T follicular helper cell (primary cell): ENCODE measurements at places on chromosomes 4 and X.
A peak's percentile ranks its signal among the peaks of the same experiment; 100 is the strongest.

DNA sequence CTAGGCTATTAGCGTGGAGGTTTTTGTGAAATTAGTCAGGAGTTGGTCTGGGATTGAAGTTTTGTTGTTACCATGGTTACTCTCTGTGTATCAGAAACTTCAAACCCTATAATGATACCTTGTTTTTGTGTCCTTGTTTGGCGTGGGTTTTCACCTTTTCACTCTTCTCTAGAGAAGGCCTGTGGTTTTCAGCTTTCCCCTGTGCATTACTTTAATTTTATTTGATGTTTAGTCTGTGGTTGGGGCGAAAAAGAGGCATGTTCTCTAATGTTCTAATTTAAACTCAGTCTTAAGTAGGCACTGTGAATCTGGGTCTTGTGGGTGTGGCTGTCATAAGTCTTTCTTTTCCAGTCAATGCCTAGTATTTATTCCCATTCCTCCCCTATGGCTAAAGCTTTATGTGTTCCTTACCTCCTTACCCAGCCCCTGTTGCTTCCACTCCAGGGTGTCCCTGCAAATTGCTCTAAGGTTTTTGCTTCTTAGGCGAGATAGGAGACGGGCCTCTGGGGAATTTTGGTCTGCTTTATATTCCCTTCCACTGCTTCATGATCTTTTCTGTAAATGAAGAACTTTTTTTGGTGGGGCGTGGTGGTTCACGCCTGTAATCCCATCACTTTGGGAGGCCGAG lies 326.3 kb upstream of the ZCCHC13 start:
- DNase-seq: peak; percentile 14

GRCh38 chrX:150574559-150575418 lies 6.4 kb downstream of the MTM1 start:
- DNase-seq: no peak

DNA sequence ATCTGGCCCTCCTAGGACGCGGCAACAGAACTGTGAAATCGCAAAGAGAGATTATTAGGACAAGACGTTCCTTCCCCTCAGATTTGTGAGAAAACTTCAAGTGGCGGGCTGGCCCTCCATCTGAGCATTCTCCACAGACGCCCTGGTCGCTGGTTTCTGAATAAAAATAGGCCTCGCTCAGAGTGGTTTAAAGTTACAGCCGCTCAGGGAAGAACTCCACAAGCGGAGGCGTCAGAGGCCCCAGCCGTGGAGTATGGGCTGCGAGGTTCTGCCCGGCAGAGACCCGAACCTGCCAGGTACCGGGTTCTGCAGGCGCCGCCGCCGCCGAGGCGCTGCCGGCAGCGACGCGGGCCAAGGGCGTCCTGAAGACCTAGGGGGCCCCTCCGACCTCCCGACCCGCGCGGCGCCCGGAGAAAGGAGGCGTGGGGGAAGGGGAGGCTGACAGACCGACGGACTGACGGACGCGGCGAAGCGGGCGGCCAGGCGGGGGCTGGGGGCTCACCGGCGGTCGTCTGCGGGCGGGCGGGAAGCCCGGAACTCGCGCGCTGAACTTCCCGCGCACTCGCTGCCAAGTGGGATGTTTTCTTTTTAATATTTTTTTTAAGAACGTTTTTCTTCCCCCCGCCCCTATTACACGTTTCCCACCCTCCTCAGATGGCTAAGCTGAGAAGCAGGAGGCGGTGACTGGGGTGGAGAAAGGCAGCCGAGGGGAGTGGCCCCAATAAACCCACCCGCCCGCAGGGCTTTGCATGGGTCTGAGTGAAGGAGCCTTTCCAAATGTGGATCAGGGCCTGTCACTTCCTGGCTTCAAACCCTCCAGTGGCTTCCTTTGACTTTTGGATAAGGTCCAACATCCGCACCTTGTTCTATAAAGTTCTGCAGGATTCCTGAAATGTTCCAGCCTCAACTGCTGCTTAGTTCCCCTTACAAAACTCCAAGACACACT lies at the start of gene PABPC4L:
Gene PABPC4L, minus strand, starts transcription at position 574 of the 946 bp plus-strand sequence. CDS start 770 bp downstream, outside the sequence.
- DNase-seq: no peak

DNA sequence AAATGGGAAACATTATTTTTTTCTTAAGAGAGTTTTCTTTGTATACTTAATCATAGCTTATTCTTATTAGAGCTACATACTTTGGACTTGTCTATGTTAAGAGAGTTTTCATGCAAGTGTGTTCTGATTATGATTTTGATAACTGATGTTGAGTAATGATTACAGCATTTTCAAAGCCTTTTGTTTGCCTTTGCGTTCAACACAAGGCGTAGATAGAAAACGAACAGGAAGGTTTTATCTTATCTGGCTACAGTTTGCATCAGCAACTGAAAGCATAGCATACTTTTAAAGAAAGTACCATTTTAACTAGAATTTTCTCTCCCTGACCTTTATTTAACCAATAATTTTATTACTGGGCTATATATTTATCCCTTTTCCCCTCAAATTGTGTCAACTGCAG lies 51.6 kb upstream of the PDLIM5 start:
- DNase-seq: no peak

DNA sequence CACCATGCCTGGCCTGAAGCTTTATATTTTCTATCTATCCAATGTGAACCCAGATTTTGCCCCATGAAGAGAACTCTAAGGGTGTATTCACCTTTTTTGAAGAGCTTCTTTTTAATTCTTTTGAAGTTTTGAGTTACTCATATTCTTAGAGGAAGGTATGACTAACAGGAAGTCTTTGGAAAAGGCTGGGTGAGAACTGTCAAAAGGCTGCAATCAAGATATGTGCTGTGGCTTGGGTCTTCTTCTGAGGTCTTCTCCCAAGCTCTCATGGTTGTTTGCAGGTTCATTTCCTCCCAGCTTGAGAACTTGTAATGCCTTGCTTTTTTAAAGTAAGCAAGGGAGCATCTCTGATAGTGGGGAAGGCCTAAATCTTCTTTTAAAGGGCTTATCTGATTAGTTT lies 3.1 kb upstream of the C4orf17 start:
- DNase-seq: no peak

DNA sequence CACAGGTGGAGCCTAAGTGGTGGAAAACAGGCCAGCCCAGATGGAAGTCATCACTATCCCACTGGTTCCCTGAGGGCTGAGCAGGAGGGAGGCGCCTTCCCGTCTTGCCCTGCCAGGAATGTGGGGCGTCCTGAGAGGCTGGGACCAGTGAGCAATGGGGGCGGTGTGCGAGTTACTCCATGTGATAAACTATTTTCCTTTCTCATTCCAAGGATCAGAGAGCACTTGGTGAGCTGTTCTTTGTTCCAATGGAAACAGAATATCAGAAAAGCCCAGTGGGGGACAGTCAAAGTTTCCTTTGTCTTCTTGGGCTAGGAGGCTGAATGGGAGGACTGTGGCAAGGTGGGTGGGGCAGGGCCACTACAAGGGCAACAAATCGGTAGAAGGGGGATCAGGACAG lies 86.2 kb downstream of the NHSL2 start:
- DNase-seq: no peak

GRCh38 chrX:3346501-3347259 lies at the start of gene MXRA5:
Gene MXRA5 (minus strand): TSS chrX:3346652. CDS start chrX:3343833, 2,819 bp downstream.
- DNase-seq: no peak

DNA sequence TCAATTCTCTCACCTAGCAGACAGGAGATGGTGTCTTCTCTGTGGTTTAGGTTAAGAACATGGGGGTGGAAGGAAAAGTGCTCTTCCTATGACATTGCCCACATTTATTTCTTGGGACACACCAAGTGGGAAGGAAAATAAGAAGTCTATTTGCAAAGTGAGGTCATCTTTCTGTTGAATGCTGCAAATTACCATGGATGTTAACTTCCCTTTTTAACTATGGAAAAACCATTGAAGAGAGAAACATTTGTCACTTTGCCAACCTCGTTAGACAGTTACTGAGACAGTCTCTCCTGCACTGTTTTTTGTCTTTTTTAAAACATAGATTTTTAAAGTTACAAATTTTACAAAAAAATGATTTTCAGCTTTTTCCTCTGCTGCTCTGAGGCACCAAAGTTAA lies 72.8 kb upstream of the BEND4 start:
- no peak for DNase-seq

DNA sequence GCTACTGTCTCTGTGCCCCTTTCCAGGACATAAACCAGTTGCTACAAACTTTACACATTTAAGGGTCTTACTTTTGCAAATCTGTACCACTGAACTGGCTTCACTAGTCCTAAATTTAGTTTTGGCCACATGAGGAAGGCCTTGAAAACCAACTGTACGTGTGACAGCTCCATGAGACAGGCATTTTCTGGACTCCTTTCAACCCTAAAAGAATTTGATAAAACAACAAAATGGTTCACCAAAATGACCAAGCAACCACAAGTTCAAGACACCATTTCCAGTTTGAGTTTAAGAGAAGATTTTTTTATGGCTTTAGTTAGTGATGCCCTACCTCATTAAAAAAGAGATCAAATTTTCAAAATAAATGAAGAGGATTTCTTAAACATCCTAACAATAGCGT lies 246.4 kb downstream of the ZNF674 start:
- no peak for DNase-seq

GRCh38 chr4:139875411-139875825 lies 209.8 kb downstream of the MGST2 start:
- no peak for DNase-seq

DNA sequence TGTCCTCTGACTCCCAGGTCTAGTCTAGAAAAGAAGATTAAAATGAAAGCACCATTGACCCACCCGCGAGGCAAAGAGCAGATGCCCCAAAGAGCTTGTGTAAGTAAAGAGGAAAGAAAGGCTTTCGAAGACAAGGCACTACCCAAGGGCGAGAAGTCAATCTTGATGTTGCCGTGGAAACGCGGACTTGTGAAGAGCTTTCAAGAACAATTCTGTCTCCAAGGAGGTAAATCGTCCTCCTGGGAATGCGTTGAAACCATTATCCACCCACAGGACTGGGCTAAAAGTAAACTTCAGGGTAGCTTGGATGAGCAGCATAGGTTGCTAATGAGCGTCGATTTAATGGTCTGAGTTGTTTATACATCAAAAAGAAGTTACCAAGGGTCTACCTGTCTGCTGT lies 189.3 kb downstream of the DHRSX start:
- DNase-seq: no peak

DNA sequence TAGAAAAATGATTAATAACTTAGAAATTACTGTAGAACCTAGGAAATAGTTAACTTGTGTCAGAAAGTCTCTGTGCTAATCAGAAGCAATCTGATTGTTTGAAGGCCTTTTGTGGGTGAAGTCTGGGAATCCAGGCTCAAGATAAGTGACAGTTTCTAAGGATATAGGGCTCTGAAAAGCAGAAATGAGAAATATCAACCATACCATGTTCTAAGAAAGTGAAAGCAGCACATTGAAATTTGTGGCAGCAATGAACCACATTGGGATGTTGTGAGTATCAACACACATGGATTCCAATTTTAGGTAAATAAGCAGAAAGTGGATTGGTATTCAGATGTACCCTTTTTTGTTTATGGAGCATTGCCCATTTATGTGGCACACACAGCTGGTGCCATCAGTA lies 464.6 kb downstream of the IL15 start:
- DNase-seq: no peak

DNA sequence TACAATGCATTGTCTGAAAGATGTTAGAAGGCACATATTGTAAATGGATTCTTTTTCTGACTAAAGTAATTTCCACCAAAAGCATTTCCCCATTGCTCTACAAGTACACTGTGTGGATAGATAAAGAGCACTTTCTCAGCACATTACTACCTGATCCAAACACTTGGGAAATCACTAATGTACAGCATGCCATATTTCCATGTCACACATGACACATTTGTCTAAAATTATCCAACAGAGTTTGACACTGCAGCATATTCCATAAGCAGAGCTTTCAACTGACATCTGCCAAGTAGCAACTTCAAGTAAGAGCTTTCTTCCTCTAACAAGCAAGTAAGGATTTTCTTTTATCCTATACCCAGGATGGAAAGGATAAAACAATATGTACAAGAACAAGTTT lies 49.5 kb downstream of the REELD1 start:
- no peak for DNase-seq

- no peak for DNase-seq
Measured at GRCh38 chr4:151992332-151993154, 231.7 kb upstream of the GATB start.

DNA sequence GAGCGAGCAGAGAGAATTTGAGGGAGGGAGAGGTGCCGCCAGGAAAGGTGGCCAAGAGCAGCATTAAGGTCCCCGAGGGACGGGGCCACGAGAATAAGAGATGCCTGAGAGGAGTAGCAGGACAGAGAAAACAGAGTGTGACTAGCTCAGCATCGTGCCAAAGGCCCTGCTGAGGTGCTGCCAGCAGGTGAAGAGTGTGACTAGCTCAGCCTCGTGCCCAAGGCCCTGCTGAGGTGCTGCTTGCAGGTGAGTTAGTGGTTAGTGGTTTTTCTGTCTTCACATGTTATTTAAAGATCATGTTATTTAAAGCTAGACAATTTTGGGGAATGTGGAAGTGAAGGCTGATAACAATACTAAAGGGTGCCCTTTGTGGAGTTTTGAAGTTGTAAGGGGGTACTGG lies 464.5 kb upstream of the FAT1 start:
- no peak for DNase-seq

GRCh38 chr4:115334736-115335411 lies 221.5 kb upstream of the NDST4 start:
- DNase-seq: no peak

DNA sequence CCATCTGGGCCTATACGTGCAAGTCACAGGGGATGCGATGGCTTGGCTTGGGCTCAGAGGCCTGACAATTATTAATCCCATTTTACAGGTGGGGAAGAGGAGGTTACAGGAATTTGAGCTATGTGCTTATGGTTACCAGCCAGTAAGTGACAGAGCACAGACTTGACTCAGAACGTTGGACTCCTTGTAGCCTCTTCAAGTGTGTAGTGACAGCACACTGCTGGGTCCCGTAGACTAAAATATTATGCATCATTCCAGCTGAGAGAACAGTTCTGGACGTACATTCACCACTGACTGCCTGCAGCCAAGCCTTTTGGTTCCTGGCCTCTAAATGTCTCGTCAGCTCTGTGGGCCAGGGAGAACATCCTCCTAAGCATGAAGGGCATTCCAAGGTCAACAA lies 314.5 kb downstream of the GPAT3 start:
- no peak for DNase-seq

- no peak for DNase-seq
Measured at GRCh38 chrX:132983496-132983895, 25.1 kb upstream of the HS6ST2 start.

DNA sequence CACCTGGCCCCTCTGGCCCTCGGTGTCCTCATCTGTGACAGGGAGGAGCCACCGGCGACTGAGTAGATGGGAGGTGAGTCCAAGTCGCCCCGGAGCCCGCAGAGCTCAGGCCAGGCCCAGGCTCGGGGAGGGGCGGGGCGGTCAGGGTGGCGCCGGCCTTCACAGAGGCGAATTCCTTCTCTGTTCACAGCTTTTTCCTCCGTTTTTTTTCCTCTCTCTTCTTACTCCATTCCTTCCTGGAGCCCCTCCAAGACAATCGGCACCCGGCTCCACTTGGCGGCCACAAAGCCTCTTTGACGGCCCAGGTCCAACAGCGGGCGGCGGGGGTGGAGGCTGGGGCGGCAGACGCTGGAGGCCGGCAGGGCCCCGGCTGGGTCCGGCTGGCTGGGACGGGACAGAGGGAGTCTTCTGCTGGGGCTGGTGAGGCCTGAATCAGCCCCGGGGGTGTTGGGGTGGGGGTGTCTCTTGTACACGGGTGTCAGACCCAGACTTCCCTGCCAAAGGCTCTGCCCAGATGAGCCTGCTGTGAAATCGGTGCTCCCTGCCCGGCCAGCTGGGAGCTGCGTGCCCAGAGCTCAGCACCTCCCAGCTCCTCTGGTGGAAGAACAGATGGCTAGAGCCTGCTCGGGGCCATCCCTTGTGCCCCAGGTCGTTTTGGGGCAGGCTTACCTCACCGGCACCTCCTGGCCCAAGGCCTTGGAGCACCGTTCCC lies 22.6 kb downstream of the FGFRL1 start:
- DNase-seq: no peak

- DNase-seq: no peak
Measured at GRCh38 chrX:109863811-109864210, 130.8 kb upstream of the ACSL4 start.
